ENCODE measurements at places on chromosomes 2 and 18.
A peak's percentile ranks its signal among the peaks of the same experiment; 100 is the strongest.

GRCh38 chr2:23746141-23746863 is 180.6 kb downstream of the ATAD2B start:
- no peak for DNase-seq

DNA sequence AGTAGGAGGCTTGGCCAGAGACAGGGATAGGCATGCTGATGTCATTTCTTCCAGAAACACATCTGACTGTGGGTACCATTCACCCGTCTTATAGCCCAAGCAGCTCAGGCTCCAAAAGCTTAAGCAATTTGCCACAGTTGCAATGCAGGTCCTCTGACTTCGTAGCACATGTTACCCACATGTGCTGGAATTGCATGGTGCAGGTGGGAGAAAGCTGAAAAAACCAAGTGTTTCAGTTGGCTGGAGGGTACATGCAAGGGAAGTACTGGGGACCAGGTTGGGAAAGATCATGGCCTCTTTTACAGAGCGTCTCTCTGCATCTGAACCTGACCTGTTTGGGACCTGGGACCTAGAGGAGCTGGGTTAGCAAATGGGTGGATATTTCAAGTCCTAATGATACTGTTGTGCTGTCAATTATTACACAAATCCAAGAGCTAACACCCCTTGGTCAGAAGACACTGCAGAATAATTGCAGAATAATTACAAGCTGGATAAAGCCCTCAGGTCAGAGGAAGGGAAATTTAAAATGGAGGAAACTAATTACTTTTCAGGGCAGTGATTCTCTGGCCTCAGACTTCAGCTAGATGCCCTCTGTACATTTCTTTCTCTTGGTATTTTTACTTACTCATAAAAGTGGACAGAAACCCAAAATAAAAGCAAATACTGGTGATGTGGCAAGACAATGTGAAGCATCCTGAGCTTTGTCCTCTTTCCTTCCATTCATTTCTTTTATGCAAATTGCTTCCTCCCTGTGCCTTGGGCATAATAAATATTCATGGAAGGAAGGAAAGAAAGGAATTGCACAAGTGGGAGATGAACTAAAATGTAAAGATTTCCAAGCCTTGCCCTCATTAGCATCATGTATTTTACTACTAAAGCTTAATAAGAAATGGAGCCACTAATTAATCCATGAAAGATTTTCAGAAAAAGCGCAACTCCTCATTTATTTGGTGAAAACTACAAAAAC is 45.6 kb upstream of the TTC39C start:
- no peak for DNase-seq

DNA sequence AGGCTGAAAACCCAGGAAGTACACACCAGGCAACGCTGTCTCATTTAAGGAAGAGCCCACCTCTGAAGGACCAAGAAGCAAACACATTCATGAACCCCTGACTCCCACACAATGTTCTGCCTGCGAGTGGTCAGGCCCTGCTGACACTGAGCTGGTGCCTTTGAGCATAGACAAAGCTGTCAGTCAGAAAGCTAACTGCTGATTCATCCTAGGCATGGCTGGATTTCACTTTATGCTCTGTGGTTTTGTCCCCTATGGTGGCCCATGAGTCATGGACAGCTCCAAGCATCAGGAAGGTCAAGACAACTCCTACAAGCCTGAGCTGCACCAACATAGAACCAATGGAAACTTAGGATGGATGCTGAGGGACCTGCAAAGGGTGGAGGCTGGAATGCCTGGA is 78.9 kb downstream of the UXS1 start:
- DNase-seq = no peak

GRCh38 chr18:3360211-3360610 is 89.8 kb upstream of the TGIF1 start:
- DNase-seq = peak; percentile 82

DNA sequence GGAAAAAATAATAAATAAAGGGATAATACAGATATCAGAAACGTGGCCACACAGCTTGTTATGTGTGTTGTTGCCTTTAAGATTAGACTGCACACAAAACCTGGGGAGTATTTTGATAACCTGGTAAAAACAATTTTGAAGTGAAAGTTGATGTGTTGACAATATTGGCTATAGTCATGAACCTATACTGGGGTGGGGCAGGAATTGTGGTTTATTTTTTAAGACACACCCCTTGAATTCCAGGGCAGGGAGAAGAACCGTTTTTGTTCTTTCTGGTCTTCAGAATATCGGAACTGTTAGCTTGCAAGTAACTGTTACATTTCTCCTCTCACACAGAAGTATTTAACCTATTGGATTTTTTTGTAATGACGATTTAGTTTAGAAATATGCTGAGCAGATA is 80.4 kb downstream of the LIMS1 start:
- DNase-seq = no peak

DNA sequence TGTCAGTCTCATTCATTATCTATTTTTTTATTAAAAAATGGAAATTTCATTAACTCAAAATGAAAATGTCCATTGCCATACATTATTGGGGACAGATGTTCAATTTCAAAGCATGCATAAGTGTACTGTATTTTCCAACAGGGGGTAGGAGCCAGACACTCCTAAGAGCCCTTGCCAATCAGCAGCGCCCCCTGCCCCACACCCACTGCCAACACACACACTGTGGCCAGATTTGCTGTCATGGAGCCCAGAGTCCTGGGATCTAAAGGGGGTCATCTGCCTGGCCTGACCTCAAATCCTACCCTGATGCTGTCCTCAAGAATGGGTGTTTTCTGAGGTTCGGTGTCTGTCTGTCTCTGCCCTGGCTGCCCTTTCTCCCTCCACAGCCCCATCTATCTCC is 162.2 kb upstream of the TWIST2 start:
- DNase-seq = no peak

GRCh38 chr2:168344706-168345105 is 97.3 kb upstream of the STK39 start:
- DNase-seq = no peak

GRCh38 chr2:119218478-119219064 is 5.1 kb upstream of the STEAP3 start:
- DNase-seq = no peak

DNA sequence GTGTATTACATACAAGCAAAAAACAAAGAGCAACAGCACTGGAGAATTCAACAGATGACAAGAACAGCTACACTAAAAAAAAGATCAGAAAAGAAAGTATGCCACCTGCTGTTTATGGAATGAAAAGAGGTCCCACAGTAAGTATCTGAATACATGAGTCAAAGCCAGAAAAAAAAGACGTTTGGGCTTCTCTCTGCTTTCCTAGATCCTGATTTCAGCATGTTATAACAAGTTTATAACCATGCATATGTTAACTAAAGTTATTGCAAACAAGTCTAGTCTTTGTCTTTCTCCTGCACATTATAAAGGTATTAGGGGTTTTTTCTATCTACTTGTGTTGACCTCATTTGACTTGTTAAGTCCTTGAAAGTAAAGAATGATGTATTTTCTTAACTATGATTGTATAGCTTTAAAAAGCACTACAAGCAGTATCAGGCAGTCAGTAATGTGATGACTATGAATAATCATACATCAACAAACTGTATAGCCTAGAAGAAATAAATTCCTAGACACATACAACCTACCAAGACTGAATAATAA is 108.5 kb upstream of the COL5A2 start:
- DNase-seq = peak; percentile 12

GRCh38 chr18:24975496-24976372 is 376.2 kb downstream of the ZNF521 start:
- no peak for DNase-seq

GRCh38 chr18:8754995-8755960 is 49.9 kb downstream of the MTCL1 start:
- DNase-seq = no peak

DNA sequence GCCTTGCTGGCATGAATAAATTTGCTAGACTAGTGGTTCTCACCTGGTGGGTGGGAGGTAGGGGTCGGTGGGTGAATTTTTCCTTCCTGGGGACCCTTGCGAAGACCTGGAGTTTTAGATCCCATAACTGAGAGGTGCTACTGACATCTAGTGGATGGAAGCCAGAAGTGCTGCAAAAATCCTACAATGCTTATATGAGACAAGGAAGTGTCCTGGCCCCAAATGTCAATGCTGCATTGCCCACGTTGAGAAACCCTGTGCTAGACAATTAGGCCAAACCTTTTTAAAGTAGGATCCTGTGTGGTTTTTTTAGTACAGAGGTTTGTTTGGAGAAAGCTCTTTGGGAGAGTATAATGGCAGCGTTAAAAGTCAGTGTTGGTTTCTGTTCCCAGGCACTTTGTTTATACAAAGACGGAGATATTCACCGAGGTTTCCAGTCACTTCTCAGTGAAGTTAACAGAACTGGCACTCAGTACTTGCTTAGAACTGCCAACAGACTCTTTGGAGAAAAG is 9.6 kb downstream of the SERPINB8 start:
- DNase-seq = peak; percentile 87

DNA sequence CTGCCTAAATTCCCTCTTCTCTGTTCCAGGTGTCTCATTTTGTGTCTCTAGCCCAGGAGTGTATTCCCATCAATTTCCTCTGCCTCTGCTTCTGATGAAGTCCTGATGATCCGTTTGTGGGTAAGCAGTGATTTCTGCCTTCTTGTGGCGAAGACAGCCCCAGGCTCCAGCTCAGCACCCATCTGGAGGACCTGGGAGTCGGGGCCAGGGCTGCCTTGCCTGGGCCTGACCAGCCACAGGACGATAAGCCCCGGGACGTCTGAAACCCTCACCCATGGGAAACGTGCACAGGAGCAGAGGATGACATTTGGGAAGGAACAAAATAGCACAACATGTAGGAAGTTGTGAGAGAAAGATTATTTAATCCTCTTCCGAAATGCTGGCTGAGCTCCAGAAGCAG is 206.9 kb downstream of the FBXO15 start:
- peak; percentile 18 for DNase-seq

- no peak for DNase-seq
Observed at GRCh38 chr2:46939626-46940359, 24.2 kb upstream of the MCFD2 start.

- DNase-seq = no peak
Observed at GRCh38 chr2:153005071-153005730, 286.8 kb downstream of the ARL6IP6 start.

GRCh38 chr2:25336383-25336841 is 5.3 kb downstream of the DNMT3A start:
- DNase-seq = no peak

DNA sequence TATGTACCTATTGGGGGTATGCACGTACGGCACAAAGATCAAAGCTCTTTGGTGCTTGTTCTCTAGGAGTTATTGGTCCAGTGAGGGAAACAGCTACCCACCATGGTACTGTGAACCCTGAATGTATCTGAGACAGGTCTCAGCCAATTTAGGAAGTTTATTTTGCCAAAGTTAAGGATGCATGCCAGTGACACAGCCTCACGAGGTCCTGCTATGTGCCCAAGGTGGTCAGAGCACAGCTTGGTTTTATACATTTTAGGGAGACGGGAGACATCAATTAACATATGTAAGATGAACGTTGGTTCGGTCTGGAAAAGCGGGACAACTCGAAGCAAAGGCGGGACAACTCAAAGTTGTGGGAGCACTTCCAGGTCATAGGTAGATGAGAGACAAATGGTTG is 75.8 kb downstream of the SOWAHC start:
- no peak for DNase-seq

GRCh38 chr2:171792886-171793580 is 101.0 kb downstream of the SLC25A12 start:
- no peak for DNase-seq

GRCh38 chr2:63192889-63193774 is 142.5 kb downstream of the OTX1 start:
- DNase-seq = no peak

DNA sequence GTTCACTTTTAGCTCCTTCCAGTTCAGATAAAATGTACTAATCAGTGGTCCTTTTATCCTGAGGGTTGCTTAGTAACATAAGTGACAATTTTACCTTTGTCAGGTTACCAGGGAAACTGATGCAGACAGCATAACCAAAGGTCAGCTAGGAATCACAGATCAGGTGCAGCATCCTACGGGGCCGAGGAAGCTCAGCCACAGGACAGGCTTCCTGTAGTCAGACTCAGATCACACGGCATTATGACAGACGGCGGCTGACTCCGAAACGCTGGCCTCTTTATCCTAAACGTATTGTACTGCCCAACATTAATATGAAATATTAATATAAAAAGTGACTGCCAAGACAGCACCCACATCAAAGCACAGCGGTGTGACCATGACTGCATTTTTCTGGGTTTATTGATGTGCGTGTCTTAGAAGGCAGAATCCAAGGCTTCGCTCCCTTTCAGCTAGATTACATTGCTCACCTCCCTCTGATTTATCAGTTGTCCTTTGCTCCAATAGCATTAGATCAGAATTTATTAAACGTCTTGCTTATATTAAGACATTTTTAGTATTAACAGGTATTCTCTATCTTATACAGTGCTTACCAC is 444.5 kb downstream of the CMPK2 start:
- no peak for DNase-seq

GRCh38 chr2:32691678-32692077 is 63.8 kb downstream of the TTC27 start:
- DNase-seq = no peak

DNA sequence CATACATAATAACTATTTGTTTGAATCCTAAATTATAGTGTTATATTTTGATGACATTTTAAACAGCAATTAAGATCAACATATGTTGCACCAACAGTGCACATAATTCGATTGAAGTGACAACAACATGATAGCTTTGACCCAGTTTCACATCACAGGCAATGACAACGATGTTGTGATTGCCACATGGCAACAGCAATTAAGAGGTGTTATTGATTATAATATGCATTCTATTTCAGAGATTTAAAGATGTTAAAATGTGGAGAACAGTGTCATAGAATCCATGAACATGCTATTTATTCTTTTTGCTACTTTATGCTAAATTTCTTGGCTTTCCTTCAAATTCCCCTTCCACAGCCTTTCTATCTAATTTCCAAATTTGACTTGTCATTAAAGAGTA is 68.3 kb upstream of the STAT1 start:
- DNase-seq = no peak

Measured in Ammon's horn (tissue), 1 donor.